Thymus (tissue), 14 donors: ENCODE measurements at places on chromosomes 7 and 10.

DNA sequence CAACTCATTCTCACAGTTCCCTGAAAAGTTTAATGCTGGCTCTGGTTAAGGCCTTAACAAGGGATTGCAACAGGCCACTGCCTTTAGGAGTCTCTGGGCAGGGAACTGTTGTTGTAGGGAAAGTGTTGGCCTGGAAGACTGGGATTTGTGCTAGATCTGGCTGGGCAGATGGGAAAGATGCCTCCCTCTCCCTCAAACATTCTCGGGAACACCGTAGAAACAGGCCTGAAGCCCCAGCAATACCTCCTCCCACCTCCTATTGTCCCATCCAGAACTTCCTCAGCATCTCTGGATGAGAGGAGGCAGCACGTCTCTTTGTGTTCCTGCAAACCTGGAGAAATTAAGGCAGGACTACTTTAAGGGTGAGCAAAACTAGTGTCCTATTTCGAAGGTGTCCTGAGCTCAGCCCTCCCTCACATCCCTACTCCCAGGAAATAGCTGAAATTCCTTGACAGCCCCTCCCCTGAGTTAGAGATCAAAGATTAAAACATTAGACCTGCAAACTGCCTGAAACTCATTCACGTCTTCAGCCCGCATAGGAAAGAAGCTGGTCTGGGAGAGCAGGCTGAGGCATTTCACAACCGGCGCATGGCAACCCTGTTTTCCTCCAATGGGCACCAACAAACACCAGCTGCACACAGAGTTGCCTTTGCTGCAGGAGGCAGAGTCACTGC is 10.9 kb upstream of the MAP3K8 start:
- no peak overlapping the region for H3K4me3 ChIP-seq
- H3K27me3 ChIP-seq, result peaks cover 3% of the 10 kb centered on the region
- no peak for DNase-seq
- no peaks in the 10 kb centered on the region for H3K36me3 ChIP-seq

DNA sequence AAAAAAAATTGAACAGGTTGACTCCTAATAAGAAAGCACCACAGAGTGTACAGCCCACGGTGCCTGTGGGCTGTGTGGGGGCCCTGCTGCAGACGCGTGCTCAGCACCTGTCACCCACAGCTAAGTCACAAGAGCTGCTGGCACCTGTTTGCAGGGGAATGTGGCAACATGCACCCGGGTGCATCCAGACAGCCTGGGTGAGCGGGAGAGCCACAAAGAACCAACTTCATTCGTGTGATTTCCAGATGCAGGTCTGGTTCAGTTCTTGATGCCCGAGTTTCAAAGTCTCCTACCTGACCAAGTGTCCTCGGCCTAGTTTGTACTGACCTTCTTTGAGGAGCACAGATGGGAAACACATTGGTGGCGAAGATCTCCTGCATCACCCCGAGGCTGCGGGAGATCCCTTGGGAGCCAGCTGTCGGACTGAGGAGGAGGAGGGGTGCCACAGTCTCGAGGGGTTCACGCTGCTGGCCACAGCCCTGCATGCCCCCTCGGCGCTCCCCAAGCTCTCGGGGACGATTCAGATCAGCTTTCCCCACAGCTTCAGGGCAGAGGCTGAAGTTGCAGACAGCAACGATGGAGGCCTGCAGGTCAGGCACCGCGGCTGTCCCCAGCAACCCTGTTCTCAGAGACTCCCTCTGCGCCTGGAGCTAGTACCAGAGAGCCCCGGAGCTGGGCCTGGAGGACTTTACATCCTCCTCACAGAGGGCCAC is 35.3 kb downstream of the AMZ1 start:
- H3K4me1 ChIP-seq, result peaks cover 43% of the 10 kb centered on the region
- peaks cover 52% of the 10 kb centered on the region for H3K27me3 ChIP-seq
- no peak overlapping the region for H3K27ac ChIP-seq
- DNase-seq, result no peak
- no peak overlapping the region for H3K4me3 ChIP-seq

- no peaks in the 10 kb centered on the region for H3K4me1 ChIP-seq
- H3K27me3 ChIP-seq, result no peaks in the 10 kb centered on the region
- no peak overlapping the region for H3K4me3 ChIP-seq
- no peak for DNase-seq
- H3K27ac ChIP-seq, result no peak overlapping the region
Measured at GRCh38 chr7:82810558-82811259, 352.0 kb downstream of the PCLO start.

- H3K27ac ChIP-seq, result no peak overlapping the region
- H3K4me1 ChIP-seq, result no peaks in the 10 kb centered on the region
- no peak for DNase-seq
- H3K36me3 ChIP-seq, result no peaks in the 10 kb centered on the region
- H3K27me3 ChIP-seq, result no peaks in the 10 kb centered on the region
Measured at GRCh38 chr10:67296926-67297325, 371.1 kb downstream of the LRRTM3 start.

- no peaks in the 10 kb centered on the region for H3K27me3 ChIP-seq
- H3K36me3 ChIP-seq, result no peaks in the 10 kb centered on the region
- H3K27ac ChIP-seq, result no peak overlapping the region
- H3K4me3 ChIP-seq, result no peak overlapping the region
- no peaks in the 10 kb centered on the region for H3K4me1 ChIP-seq
Measured at GRCh38 chr7:51430480-51431086, 114.0 kb upstream of the COBL start.

DNA sequence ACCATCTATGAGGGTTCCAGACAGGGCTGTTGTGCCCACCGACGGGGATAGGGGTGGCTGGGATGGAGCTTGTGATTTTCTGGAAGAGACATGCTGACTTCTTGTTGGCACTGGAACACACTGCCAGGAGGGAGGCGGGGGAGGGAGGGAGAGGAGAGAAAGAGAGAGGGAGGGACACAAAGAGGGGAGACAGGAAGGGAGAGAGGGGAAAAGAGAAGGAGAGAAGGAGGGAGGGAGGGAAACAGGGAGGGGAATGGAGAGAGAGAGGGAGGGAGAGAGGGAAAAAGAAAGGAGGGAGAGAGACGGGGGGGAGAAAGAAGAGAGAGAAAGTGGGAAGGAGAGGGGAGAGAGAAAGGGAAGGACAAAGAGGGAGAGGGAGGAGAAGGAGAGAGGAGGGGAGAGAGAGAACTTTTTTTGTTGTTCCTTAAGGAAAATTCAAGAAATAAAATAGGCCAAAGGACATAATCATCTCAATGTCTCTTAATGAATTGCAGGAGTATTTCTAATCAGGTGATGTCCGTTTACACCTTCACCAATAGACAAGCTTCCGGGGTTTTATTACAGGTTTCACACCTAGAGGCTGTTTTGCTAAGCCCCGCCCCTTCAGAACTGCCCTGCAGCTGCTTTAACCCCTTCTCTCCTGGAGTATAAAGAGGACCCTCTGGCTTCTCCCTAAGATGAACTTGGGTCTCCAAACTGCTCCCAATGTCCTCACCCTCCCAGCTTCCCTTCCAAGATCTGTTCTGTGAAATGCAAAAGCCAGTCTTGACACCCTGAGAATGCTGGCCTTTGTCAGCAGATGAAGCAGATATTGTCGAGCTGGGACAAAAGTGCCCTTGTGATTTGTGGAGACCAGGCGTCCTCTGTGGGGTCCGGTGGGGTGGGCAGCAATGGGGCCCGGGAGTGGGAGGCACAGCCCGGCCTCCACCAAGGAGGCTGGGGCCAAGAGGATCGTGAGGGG is 82.0 kb upstream of the GTF2IRD1 start:
- H3K27me3 ChIP-seq, result peaks cover 4% of the 10 kb centered on the region
- H3K36me3 ChIP-seq, result no peaks in the 10 kb centered on the region
- peak; percentile 34 for DNase-seq
- H3K27ac ChIP-seq, result no peak overlapping the region
- no peak overlapping the region for H3K4me3 ChIP-seq

GRCh38 chr10:124450012-124450782 is at the start of gene NKX1-2:
Gene NKX1-2 (minus strand): TSS chr10:124450035. CDS start chr10:124449943, 92 bp downstream.
- H3K27ac ChIP-seq, result no peak within 1 kb of the TSS
- no peaks in the 10 kb centered on the region for H3K4me1 ChIP-seq
- H3K36me3 ChIP-seq, result no peaks in the 10 kb centered on the region
- H3K4me3 ChIP-seq, result no peak within 1 kb of the TSS
- DNase-seq, result no peak

DNA sequence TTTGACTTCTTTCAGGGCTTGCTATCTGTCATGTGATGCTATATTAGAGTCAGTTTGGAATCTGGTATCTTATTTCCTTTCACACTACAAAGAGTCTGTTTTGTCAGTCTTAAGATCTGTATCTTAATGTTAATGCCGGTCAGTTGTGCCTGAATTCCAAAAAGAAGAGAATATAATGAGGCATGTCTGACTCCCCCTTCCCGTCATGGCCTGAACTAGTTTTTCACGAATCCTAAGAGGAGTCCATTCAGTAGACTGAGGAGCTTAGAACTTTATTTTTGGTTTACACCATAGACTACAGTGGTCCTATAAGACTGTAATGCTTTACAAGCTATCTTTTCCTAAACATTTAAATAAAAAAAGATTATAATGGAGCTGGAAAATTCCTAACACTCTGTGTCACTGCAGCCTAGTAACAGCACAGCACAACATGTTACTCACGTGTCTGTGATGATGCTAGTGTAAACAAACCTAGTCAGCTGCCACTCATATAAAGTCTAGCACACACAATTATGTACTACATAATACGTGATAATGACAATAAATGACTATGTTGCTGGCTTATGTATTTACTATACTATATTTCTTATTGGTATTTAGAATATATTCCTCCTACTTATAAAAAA is 50.6 kb downstream of the VPS41 start:
- no peak overlapping the region for H3K27ac ChIP-seq
- no peaks in the 10 kb centered on the region for H3K27me3 ChIP-seq
- peaks cover 3% of the 10 kb centered on the region for H3K36me3 ChIP-seq
- no peaks in the 10 kb centered on the region for H3K4me1 ChIP-seq
- DNase-seq, result no peak

DNA sequence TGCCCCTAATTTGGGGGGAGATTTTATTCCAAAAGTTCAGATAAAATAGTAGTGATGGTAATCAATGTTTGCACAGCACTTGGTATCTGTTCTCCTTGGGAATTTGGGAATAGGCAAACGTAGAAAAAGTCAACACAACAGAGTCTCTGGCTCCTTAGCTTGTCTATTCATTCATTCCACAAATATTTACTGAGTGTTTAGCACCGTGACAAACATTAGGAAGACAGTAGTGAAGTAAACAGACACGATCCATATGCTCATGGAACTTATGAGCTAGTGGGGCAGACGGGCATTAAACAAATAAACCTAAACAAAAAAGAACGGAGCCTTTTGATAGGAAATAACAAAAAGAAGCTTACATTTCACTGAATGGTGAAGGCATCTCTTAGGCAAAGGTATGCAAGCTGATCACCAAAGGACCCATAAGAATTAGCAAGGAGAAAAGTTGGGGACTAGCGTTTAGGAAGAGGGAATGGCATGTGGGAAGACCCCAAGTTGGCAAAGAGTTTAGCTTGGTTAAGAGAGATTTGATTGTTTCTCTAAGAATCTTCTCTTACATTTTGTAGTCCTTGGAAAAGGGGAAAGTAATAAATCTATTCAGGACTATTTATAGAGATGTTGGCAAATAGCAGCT is 243.9 kb upstream of the NPY start:
- no peaks in the 10 kb centered on the region for H3K27me3 ChIP-seq
- H3K27ac ChIP-seq, result no peak overlapping the region
- H3K4me3 ChIP-seq, result no peak overlapping the region
- no peaks in the 10 kb centered on the region for H3K4me1 ChIP-seq
- DNase-seq, result no peak
- no peaks in the 10 kb centered on the region for H3K36me3 ChIP-seq

DNA sequence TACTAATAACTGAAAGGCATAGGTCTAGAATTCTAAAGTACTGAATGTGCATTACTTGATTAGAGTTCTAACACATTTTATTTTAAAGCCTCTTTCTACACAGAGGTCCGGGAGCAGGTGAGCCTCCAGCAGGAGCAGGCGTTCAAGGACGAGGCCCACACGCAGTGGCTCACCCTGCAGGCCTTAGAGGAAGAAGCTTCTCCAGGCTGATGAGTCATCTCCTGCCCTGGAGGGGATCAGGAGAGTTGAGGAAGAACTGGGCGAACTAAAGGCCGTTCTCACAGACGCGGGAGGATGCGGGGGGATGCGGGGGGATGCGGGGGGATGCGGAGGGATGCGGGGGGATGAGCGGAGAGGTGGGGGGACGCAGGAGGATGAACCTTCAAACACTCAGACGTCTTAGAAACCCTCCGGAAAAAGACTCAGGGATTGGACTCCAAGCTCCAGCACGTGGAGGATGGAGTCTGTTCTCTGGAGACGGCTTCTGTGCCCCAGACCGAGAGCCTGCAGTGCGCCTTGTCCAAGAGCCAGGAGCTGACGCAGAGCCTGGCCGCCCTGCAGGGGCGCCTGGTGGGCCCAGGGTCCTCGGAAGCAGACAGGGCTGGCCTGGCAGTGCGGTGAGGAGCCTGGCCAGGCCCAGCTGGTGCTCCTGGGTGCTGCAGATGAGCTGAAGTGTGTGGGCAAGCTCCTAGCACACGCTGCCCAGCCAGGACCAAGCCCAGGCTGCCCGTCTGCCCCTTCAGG is 433.7 kb upstream of the TPK1 start:
- no peak overlapping the region for H3K4me3 ChIP-seq
- no peaks in the 10 kb centered on the region for H3K36me3 ChIP-seq
- no peak for DNase-seq
- H3K27ac ChIP-seq, result no peak overlapping the region

- H3K27ac ChIP-seq, result no peak overlapping the region
- DNase-seq, result no peak
- no peak overlapping the region for H3K4me3 ChIP-seq
Measured at GRCh38 chr7:16367115-16367514, 54.2 kb downstream of the CRPPA start.

DNA sequence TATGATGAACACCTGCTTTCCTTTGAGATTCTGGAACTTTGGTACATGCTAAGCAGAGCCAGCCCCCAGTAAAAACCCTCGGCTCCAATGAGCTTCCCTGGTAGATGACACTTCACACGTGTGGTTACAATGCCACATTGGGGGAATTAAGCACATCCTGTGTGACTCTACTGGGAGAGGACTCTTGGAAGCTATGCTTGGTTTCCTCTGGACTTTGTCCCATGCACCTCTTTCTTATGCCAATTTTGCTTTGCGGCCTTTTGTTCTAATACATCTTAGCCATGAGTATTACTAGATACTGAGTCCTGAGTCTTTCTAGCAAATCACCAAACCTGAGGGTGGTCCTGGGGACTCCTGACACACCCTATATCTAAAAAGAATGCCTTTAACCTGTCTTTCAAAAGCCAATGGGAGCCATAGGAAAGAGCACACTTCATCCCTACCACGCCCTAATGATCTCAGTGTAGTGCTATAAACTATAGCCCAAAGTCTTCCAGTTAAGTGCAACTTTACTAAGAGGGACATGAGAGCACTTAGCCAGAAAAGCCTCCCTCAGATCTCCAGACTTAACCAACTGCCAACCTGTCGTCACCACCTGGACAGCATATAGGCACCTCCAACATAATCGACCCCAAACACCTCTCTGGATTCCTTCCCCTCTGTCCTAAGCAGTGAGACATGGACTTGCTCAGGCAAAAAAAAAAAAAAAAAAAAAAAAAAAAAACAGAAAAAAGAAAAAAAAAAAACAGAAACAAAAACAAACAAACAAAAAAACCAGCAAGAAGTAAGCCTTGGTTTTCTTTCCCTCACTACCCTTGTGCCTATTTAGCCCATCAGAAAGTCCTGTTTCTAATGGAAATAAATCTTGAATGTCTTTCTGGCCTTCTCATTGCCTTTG is 37.4 kb downstream of the CCDC6 start:
- no peaks in the 10 kb centered on the region for H3K36me3 ChIP-seq
- no peaks in the 10 kb centered on the region for H3K27me3 ChIP-seq
- H3K4me3 ChIP-seq, result no peak overlapping the region
- DNase-seq, result no peak

- H3K4me3 ChIP-seq, result peak overlapping the region; percentile 79
- peaks cover 4% of the 10 kb centered on the region for H3K36me3 ChIP-seq
- H3K27me3 ChIP-seq, result peaks cover 14% of the 10 kb centered on the region
- DNase-seq, result no peak
- H3K4me1 ChIP-seq, result peaks cover 42% of the 10 kb centered on the region
Measured at GRCh38 chr7:149872419-149873073, 1.2 kb upstream of the ATP6V0E2 start.
